RKO (cell line): ENCODE measurements at places on chromosomes 4 and X.
A peak's percentile ranks its signal among the peaks of the same experiment; 100 is the strongest.

GRCh38 chr4:79121223-79121622 lies 182.0 kb upstream of the PAQR3 start:
- no peak for DNase-seq

GRCh38 chr4:156547439-156547838 lies 424.2 kb downstream of the PDGFC start:
- DNase-seq, result peak; percentile 9

DNA sequence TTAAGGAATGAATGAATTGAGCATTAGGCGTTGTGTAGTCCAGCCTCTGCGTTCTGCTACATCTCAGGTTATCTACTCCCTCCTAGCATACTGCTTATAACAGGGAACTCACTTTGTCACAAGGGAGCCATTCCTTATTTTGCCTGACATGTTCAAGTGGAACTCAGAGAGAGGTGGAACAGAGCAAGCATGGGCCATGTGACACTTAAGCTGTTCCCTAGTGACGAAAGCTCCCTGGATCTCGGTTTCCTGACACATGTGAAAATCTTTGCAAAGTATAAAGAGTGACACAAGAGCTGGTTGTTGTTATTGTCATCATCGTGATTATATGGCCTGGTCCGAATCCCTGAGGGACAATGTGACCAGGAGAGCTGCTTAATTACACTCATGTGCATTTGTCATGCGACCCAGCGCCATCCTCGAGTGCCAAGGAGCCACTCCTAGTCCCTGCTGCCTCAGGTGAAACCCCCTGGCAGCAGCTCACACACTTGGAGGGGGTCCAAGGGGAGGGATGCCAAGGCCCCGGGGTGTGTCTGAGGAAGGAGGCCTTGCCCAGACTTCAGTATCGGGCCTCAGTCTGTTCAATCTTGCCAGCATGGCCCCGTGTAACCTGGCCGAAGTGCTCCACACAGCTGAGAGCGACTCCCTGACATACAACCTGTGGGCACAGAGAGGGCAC lies 98.5 kb upstream of the MAP3K15 start:
- no peak for DNase-seq

- DNase-seq, result no peak
These were observed 186.9 kb downstream of the DCHS2 start for GRCh38 chr4:154304679-154305078.

- no peak for DNase-seq
These were observed 180.4 kb downstream of the AFAP1 start for GRCh38 chr4:7759216-7759615.

DNA sequence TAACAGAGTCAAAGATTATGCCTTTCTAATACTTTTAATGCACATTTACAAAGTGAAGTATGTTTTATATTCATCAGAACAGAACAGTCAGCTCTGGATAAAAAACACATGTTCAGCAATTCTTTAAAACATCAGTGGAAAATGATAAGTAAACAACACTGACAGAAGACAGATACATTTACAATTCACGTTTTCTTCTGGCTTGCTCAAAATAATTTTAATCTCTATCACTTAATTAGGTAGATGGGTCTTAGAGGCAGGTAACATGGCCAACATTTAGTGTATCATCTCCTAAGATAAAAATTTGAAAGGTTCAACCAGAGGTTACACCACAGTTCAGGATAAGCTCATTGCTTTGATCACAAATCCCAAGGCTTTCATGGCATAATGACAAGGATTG lies 156.8 kb upstream of the MAB21L2 start:
- no peak for DNase-seq

DNA sequence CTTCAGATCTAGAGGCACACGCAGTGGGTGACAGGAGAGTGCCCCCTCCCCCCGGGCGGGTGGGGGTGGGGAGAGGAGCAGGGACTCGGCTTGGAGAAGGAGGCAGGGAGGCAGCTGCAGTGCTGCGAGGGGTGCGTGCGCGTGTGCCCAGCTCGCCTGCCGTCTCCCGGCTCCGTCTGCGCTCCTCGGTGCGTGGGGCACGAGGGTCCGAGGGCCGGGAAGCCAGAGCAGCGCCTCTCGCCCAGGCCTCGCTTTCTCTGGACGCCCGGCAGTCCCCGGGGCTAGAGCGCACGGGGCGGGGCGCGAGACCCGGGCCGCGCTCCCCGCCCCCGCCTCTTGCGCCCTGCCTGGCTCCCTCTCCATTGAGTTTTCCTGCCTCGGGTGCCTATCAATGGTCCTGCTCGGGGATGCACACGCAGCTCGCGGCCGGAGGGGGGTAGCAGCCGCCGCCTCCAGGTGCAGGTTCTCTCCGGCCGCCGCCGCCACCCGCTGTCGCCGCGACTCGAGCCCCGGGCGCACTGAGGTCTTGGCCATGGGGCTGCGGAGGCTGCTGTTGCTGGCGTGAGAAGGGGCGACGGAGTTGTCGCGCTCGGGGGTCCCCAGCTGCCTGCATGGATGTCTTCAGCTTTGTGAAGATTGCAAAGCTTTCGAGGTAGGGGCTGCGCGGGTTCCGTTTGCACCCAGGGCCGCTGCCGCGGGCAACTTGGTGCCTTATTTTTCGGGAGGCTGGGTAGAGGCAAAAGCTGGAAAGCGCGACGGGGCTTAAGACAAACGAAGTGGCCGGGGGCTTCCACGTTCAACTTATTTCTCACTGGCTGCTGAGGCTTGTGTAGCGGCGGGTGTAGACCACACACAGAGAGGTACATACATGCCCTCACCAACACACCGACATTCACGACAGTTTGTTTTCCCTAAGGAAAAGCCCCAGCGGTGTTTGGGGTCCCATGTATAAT lies at the start of gene FRMPD4:
TSS of gene FRMPD4 (plus strand) at position 113 of the 953 bp plus-strand sequence. CDS start at position 612, 499 bp downstream.
- no peak for DNase-seq

- peak; percentile 55 for DNase-seq
These were observed 23.3 kb downstream of the BRCC3 start for GRCh38 chrX:155094468-155095061.

GRCh38 chr4:118032691-118033090 lies 1.6 kb upstream of the NDST3 start:
- no peak for DNase-seq

GRCh38 chrX:14026121-14026520 lies 3.6 kb downstream of the GEMIN8 start:
- no peak for DNase-seq

GRCh38 chrX:102934624-102935023 lies 2.4 kb upstream of the RAB40AL start:
- peak; percentile 26 for DNase-seq

DNA sequence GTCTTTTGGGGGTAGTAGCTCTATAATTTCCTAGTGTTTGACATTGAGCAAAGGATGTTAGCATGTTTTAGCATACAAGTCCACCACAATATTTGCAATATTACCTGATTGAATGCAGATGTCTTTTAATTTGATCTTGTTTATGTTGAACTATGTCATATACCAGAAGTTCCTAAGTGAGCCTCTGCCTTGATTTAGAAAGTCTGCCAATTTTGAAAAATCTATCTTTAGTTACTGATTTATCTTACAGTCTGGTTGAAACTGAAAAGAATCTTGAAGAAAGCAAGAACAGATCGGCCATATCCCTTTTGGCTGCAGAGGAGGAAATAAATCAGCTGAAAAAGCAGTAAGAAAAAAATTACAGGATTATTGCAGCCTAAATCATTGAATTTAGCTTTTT lies 18.5 kb downstream of the SPATA18 start:
- no peak for DNase-seq

DNA sequence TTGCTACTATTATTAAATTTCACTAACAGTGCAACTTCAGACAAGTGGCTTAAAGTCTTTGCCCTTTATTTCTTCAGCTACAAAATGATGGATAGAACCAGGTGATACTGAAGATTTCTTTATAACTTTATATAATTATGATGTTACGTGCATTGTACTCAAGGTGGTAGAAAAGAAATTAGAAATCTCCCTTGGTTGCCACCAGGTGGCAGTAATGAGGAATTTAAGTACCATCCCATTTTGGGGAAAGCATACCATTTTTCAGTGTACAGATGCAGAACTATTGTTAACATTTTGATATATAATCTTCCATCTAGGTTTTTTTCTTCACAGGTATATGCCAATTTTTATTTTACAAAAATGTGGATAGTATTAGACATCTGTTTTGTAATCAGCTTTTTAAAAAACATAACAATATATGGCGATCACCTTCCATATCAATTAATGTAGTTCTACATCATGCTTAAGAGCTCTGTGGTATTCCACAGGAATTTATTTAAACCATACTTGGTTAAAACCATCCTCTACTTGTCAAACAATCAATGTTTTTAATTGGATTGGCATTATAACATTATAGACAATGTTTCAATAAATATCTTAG lies 37.7 kb upstream of the RAB33B start:
- DNase-seq, result peak; percentile 74

DNA sequence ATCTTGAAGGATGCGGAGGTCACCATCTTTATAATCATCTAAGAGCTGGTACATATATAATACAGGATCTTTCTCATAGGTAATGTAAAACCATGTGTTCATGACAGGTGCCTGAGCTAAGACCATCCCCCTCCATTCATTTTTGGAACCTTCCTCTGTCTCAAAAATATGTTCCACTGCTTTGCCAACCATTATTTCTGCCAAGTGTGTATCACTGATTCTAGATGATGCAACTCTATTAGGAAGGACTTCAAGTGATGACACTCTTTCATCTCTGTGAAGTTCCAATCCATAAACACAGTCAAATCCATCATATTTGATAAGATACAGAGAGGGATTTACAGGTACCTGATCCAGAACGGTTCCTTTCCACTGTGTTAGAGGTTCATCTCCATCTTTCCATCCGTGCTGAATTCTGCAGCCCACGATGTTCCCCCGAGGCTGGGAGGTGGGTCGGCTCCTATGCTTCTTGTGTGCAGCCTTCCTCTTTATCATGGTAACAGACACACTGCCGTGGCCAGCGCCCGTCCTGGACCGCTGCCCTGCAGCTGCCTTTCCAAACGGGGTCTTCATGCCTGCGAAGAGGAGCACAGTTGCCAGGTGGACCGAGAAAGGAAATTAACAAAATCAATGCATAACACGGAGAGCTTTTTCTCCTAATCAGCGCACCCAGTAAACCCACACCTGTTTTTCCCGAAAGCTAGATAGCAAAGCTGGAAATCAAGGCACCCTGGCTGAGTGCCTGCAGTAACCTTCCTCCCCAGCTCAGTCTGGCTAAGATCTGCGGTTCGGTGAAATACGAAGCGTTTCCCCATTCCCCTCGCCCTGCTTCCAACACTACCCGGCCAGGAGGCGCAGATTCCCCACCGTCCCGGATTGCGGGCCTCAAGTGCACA lies 718 bp downstream of the SPIN3 start:
- no peak for DNase-seq

DNA sequence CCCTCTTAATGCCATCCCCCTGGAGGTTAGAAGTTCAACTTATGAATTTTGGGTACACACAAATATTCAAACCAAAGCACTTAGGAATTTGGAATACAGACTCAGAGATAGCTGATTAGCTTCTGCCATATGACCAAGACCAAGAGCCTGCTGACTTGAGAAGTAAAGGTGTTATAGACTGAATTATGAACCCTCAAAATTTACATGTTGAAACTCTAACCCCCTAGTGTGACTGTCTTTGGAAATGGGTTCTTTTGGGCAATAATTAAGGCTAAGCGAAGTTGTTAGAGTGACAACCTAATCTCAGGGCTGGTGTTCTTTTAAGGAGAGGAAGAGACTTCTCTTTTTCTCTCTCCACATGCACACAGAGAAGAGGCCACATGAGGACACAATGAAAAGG lies 151.2 kb downstream of the COX18 start:
- no peak for DNase-seq

GRCh38 chr4:25914670-25915352 lies 791 bp downstream of the SMIM20 start:
- no peak for DNase-seq

DNA sequence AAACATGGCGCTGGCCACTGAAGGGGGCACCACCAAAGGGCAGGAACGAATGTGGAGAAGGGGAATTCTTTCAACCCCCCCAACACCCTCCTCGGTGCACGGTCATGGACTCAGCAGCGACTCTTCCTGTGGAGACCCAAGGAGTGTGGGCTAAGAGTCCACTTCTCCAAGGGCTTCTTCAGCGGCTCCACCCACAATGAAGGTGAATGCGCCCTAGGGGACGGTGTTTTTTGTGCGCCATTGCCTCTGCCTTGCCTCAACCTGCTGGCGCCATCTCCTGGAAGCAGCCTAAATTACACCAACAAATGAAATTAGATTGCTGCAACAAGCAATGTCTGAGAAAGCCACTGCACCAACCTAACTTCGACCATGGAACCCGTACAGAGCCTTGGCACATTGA lies 169.2 kb upstream of the MAGEB18 start:
- peak; percentile 4 for DNase-seq

DNA sequence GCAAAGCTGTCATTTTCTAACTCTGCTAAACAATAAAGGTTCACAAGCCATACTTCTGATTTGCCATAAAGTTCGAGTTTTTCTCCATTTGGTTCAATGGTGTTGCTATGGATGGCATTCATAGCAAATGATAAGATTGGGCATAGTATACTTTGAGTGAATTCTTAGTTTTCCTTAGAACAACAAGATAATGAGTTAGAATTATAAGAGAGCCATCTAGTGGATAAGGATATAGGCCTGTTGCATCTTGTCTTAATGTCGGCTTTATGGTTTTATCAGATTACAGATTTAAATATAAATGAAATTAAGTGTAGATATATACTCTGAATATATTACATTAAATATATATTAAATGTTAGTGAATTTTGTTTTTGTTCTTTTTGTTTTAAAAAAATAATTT lies 644.6 kb downstream of the IL1RAPL1 start:
- peak; percentile 35 for DNase-seq

DNA sequence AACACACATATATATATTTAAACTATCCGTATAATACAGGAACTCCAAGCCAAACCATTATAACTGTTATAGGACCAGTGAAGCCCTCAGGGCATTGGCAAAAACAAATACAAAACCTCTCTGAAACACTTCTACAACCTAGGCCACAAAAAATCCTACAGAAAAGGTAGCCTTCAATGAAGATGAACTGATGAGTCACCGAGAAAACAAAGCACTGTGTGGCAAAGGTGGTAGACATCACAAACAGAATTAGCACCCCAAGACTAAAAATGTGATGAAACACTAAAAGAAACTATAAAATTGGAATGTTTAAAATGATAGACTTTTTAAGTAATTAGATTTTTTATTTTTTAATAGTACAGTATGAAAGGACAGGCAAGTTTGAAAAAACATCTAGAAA lies 5.5 kb upstream of the HSPA4L start:
- DNase-seq, result no peak

GRCh38 chr4:6239968-6240367 lies 29.7 kb upstream of the WFS1 start:
- no peak for DNase-seq
